Putamen (tissue), 1 donor: ENCODE measurements at places on chromosomes 16 and 17.
A peak's percentile ranks its signal among the peaks of the same experiment; 100 is the strongest.

GRCh38 chr17:33151565-33151964 is 141.5 kb downstream of the ASIC2 start:
- DNase-seq: no peak

DNA sequence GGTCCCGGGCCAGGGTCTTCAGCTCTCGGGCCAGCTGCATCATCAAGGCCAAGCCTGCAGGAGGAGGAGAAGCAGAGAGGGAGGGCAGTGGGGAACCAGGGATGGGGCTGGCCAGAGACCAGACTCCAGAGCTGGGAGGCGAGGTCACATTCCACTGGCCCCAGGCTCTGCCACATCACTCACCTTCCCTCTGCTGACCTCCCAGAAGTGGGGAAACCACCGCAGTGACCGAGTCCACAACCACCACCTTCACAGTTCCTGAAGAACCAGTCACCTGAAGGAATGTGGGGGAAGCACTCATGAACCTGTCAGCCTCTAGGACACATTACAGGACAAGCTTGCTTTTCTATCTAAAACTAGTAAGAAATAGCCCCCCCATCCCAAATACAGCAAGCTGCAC is 16.4 kb downstream of the RAD51D start:
- no peak for DNase-seq

DNA sequence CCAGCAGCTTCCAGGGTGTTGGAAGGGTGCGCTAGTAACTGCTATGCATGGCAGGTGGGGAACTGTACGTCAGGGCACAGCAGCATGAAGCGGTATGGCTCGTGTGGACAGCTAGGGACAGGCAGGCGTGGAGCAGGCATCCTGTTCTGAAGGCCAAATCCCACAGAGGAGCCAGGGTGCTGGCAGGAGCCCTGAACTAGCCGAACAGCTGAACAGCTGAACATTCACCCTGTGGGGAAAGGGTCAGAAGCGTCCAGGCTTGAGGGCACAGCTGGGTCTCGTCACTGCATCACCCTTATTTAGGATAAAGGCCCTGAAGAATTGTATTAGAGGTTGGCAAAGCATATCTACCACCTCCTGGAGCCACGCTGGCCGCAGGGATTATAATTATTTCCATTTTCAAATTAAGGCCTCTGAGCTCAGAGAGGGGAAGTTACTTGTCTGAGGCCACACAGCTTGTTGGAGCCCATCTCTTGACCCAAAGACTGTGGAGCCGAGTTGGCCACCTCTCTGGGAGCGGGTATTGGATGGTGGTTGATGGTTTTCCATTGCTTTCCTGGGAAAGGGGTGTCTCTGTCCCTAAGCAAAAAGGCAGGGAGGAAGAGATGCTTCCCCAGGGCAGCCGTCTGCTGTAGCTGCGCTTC is 3.3 kb upstream of the STH start:
- no peak for DNase-seq

- peak; percentile 57 for DNase-seq
These were observed 13.7 kb downstream of the RARA start for GRCh38 chr17:40322358-40323315.

GRCh38 chr16:80802902-80803301 is 1.5 kb downstream of the CDYL2 start:
- DNase-seq: no peak

DNA sequence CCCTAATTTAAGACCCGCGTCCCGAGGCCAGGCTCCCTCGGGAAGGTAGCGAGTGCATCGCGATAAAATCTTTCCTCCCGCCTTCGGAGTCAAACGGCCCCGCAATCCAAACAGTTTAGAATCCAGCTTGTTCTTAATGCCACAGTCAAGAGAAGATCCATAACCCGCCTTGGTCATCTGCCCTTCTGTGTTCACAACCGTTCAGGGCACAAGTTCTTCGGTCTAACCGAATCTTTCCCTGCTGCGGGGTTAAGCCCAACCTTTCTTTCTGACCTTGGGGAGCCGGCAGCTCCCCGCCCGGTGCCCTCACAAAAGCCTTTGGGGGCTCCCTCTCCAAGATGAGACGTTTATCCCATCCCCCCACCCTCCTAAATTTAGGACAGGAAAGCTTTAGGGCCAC is 30.3 kb downstream of the CPSF4L start:
- no peak for DNase-seq

DNA sequence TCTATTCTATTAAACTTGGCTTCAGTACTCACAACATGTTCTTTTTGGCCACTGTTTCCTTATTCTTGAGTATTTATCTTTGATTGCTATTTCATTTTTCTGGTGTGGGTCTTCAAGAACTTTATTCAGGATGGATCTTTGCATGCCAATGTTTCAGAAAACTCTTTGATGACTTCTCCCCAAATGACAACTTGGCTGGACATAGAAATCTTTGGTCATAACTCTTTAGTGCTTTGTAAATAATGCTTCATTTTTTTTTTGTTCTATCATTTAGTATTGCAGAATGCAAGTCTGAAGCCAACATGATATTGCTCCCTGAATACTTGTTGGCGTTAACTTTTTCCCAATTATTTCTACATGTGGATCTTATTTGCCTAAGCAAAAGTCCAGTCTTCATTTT is 103.6 kb upstream of the HS3ST2 start:
- no peak for DNase-seq

DNA sequence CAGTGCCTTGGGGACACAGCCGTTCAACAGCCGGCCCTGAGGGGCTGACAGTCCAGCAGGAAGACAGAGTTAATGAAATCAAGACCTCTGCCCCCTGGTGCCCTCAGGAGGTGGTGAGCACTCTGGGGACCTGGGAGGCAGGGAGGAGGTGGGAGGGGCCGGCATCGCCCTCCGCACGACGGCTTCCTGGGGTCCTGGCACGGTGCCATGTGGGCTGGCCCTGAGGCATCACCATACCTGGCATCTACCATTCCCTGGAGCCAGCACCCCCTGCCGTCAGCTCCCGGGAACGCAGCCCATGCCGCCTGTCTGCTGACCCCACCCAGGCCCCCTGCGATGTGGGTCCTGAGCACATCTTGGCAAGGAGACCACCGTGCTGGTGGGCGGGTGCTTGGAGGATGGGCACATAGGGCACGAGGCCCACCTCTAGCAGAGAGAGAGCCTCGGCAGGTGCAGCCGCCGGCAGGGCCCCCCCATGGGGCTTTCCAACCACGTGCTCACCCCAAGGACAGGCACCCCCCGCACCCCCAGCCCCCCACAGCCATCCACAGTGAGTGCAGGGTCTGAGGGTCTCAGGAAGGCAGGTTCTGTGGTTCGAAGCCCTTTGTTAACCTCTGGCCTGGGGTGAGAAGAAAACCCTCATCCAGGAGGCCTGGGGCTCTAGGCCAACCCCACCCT is 52.5 kb downstream of the ZFPM1 start:
- DNase-seq: no peak
